ENCODE measurements at places on chromosomes 16 and 17.
A peak's percentile ranks its signal among the peaks of the same experiment; 100 is the strongest.

DNA sequence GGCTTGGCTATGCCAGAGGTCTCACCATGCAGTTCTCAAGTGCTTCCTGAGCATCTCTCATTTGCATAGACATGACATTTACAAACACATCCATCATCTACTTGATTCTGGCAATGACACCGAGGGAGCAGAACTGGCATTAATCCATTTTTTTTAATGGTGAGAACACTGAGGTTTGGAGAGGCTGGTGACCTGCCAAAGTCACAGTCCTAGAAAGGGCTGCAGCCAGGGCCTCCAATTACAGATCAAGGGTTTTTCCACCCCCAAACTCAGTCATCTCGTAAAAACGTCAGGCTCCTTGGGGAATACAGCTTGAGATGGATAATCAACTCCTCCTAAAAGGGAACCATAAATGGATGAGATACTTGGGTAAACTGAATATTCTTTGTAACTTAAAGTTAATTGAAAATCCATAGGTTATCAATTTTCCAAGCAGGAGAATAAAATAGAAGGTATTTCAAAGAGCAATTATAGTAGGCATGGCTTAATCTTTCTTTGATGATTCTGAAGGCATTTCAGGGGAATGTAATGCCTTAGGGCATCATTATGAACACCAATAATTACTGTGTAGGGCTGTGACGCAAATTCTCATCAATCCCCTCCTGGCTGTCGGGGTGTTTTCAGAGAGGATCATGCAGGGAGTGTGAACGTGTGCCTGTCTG, 9.4 kb upstream of the MEOX1 start:
- peak; percentile 62 for DNase-seq

DNA sequence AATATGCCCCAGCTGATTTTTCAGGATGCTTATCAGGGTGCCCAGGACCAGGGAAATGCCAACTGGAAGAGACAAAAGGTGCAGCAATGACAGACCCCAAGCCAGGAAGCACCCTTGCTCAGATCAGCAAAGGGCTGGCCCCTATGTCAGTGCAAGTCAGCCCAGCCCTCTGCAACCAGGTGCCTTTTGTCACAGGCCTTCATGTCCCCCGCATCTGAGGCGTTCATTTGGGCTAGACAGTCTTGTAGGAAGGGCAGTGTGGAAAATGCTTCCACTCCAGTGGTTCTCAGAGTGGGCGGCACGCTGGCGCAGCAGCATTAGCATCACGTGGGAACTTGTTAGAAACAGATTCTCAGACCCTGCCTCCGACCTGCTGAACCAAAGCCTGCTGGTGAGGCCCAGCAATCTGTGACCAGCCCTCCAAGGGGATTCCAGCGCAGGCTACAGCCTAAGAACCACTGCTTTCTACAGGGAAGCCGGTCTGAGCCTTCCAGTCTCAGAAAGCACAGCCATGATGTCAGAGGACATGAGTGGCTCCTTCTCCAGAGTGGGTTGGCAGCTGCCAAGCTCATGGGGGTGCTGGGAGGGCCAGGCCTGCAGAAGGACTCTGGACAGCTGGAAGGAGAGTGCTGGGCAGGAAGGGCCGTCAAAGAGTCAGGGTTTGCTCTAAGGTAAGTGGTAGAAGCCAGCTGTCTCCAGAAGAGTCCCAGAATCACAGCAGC, 13.1 kb downstream of the SLC47A2 start:
- DNase-seq = no peak

DNA sequence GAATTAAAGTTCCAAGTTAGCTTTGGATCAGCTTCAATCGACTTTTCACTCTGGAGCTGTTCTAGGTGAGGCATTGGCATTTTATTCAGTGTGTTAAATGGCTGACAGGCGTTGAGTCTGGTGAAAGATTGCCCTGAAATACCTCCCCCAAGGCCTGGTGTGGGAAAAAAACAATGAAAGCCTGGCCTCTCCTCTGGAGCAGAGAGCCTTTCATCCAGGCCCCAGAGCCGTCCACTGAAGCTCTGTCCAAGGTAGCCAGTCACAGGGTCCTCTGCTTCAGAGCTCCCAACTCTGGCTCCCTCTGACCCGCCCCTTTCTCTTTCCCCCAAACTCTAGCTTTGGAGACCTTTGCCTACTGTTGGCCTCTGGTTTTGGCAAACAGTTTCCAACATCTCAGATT, 123.6 kb upstream of the CRHR1 start:
- no peak for DNase-seq

DNA sequence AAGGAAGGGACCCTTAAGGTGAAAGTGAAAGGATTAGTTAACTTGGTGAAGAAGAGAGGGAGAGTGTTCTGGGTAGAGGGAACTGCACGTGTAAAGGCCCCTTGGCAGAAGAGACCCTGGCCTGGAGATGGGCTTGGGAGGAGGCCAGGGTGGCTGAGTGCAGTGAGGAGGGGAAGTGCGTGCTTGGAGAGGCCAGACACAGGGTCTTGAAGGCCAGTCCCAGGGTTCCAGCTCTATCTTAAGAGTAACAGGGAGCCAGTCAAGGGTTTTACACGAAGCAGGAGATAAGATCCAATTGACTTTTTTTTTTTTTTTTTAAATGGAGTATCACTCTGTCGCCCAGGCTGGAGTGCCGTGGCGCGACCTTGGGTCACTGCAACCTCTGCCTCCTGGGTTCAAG, 15.2 kb upstream of the DOK4 start:
- no peak for DNase-seq

GRCh38 chr17:66343531-66344078, 41.2 kb downstream of the PRKCA start:
- DNase-seq = no peak

- no peak for DNase-seq
Observed at GRCh38 chr17:50719924-50720794, 756 bp downstream of the LUC7L3 start.

DNA sequence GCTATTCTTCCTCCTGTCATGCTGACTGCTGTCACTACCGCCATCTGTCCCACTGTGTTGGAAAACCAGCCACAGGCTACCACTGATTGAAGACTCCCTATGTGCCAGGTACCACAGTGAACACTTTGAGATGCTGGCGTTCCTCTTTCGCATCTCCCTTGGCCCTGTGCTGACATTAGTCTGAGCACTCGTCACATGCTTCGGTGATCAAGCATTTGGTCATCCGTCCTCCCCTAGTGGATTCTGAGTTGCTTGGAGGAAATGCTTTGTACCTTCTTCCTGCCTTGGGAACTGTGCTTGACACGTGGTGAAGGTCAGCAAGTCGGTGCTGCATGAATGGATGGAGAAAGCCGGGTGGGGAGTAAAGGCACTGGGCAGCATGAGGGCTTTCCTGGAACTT, 260.1 kb downstream of the SNX29 start:
- no peak for DNase-seq

DNA sequence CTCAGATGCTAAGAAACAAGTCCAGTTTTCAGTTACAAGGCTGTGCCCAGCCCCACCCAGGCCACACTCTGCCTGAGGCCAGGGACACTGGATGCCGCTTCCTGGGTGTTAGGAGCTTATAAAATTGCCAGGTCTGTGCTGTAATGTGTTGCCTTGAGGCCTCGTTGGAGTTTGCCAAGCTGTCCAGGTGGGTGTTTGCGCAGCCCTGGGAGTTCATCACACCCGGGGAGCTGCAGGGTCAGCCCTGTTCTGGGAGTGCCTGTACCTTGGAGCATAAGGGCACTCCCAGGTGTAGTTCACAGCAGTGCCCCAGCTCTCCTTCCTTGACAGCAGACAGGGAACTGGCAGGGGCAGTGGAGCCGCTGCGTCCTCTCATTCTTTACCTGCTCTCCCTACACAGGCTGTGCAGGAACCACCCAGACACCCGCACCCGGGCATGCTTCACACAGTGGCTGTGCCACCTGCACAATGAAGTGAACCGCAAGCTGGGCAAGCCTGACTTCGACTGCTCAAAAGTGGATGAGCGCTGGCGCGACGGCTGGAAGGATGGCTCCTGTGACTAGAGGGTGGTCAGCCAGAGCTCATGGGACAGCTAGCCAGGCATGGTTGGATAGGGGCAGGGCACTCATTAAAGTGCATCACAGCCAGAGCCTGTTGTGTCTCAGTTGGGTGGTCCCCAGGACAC, 1.6 kb downstream of the GFER start:
- no peak for DNase-seq

GRCh38 chr16:10920726-10921427, 21.4 kb downstream of the DEXI start:
- no peak for DNase-seq

- DNase-seq = peak; percentile 74
Observed at GRCh38 chr17:43576563-43577229, 30.6 kb upstream of the ETV4 start.

DNA sequence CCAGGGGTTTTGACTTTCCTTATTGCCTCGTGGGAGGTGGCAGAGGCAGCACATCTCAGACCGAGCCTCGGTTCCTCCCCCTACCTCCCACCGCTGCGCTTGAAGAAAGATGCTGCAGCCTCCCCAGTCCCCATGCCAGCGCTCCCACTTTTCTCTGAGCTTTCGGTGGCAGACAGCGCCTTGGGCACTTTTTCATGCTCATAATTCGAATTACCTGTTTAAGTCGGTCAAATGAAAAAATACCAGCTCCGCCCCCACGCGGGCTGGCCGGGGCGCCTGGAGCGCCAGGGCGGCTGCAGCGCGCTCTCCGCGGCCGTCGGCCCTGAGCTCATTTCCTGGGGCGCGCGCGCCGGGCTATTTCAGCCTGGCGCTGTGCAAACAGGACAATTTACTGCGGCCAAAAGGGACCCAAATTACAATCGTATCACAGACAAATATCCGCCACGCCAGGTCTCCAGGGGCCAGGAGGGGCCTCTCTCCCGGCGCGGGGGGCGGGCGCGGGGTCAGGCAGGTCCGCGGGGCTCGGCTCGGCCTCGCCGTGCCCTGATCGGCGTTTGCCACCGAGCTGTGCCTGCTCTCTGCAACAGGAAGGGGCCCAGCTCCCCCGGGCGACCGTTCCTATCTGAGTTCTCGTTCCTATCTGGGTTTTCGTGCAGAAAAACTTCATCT, 45.0 kb downstream of the SOST start:
- DNase-seq = no peak

- DNase-seq = peak; percentile 38
Observed at GRCh38 chr16:68289621-68290329, 21.0 kb downstream of the SLC7A6OS start.

- DNase-seq = no peak
Observed at GRCh38 chr17:67359960-67360791, 6.2 kb downstream of the PSMD12 start.

DNA sequence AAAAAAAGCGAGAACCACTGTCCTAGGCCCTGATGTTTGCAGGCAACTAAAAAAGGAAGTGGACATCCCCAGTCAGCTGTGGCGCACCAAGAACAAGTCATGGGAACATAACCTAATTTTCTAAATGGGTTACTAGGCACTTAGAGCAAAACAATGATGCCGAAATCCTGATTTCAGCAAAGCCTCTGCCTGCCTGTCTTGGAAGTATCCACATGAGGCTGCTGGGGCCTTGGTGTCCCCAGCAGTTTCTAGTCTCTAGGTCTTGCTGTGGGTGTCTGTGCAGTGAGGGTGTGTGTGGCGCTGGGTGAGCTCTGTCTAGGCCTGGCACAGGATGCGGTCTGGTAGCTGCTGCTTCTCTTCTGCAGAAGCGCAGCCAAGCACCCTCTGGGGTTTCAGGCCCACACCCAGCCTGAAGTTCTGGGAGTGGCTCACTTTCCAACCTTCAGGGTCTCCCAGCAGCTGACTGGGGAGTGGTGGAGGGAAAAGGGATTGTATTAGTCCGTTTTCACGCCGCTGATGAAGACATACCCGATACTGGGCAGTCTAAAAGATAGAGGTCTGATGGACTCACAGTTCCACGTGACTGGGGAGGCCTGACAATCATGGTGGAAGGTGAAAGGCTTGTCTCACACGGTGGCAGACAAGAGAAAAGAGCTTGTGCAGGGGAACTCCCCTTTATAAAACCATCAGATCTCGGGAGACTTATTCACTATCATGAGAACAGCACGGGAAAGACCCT, 21.1 kb downstream of the STH start:
- no peak for DNase-seq

GRCh38 chr16:73308771-73309170, 260.8 kb upstream of the ZFHX3 start:
- no peak for DNase-seq

DNA sequence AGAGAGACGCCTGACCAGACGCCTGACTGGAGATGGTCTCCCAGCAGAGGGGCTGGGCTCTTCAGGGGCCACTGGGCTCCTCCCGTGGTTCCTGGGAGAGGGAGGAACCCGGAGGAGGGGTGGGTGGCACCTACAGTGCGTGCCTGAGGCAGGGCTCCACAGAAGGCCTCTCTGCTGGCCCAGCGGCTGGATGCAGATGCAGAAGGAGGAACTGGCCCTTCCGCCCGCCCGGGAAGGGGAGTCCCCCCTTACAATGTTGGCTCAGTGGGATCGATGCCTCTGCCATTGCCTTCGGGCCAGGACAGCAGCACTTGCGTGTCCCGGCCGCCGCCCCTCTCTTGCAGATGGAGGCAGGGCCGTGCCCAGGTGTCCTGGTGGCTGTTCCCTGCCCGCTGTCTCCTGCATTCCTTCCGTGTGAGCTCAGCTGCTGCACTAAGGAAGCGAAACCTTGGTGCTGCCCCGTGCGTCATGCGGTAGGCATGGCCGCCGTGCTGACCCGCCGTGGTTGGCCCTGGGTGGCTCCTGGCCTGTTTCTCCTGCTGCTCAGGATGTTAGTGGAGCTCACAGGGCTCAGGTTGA, 15.1 kb downstream of the BAIAP2 start:
- DNase-seq = no peak

- DNase-seq = no peak
Observed at GRCh38 chr16:11689031-11689840, 21.0 kb downstream of the SNN start.

GRCh38 chr17:6105649-6106007, 35.4 kb downstream of the WSCD1 start:
- no peak for DNase-seq

DNA sequence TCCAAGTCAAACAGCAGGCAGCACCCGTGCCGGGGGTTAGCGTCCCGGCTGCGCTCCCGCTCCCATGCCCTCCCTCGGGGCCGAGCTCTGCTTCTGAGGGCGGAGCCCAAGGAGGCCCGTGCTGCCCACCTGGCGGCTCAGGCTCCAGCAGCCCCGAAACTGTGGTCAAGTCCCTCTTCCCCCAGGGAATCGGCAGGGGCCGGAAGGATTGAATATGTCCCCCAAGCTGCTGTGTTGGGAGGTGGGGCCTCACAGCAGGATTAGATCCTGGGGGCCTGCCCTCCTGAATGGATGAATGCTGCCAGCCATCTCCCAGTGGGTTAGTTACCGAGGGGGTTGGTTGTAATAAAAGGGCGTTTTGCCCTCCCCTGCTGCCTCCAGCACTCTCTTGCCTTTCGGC, 33.9 kb downstream of the MAP2K3 start:
- DNase-seq = no peak

GRCh38 chr16:65634291-65634690, 512.4 kb upstream of the CDH11 start:
- DNase-seq = no peak

DNA sequence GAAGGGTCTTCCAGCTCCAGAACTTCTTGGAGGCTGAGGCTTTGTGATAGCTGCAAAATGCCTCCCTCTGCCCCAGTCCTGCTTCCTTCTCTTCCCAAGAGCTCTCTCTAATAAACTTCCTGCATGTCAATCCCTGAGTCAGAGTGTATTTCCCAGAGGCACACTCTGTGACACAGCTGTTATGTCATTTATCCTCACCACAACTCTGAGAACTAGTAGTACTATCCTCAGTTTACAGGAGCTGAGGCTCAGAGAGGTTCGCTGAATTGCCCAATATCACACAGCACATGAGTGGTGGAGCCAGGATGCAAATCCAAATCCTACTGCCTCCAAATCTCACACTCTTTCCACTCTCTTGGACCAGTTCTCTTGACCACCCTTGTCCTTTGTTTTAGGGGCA, 20.0 kb downstream of the UNC45B start:
- DNase-seq = peak; percentile 12
